Frontal cortex (tissue), 4 donors: ENCODE measurements at places on chromosomes 11 and 22. TPM values are rescaled to one million over a fixed set of nuclear protein-coding genes. Genes with fewer than 3 reads are reported as not detected.

TMPRSS13 gene
- 0.41 TPM for total RNA-seq

RAG1 gene
- total RNA-seq, result 0.41 TPM

C22orf31 gene
- 0.41 TPM for total RNA-seq

C11orf91 gene
- total RNA-seq, result not detected

SLC35E4 gene
- total RNA-seq, result 6.5 TPM

HBB gene
- 552 TPM for total RNA-seq

CASP5 gene
- total RNA-seq, result not detected

ELMOD1 gene
- 118 TPM for total RNA-seq

PTPMT1 gene
- 22.0 TPM for total RNA-seq

GALR3 gene
- total RNA-seq, result not detected

OR51B5 gene
- 0.82 TPM for total RNA-seq

DNA sequence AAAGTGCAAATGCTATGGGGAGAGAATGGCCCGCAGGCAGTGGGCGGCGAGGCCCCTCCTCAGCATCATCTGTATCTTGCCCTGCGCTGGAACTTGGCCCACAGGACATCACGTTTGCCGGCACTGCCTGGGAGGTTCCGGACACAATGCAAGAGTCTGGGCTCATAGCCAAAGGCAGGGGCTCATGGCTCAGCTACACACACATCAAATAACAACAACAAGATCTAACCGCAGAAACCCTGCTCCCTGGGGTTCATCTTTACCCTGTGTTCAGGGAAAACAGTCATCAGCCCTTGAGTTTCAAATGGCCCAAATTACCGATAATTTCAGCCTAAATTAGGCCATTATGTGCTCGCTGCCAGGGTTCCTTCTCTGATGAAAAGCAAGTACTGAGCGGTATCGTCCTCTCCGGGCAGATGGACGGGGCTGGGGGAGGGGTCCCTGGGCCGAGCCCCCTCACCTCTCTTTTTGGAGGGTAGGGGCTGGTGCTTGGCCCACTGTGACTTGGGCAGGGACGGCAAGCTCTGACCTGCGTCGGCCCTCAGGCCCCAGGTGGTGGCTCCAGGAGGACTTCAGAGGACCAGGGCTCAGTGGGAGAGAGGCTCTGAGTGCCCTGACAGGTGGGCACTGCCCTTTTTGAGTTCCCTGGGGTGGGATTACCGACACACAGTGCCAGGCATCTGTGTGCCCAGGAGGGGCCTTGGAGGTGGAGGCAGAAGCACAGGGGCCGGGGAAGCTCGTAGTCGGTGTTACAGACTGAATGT, 25.0 kb upstream of the GAL start:
- DNase-seq, result peak; percentile 39

DNA sequence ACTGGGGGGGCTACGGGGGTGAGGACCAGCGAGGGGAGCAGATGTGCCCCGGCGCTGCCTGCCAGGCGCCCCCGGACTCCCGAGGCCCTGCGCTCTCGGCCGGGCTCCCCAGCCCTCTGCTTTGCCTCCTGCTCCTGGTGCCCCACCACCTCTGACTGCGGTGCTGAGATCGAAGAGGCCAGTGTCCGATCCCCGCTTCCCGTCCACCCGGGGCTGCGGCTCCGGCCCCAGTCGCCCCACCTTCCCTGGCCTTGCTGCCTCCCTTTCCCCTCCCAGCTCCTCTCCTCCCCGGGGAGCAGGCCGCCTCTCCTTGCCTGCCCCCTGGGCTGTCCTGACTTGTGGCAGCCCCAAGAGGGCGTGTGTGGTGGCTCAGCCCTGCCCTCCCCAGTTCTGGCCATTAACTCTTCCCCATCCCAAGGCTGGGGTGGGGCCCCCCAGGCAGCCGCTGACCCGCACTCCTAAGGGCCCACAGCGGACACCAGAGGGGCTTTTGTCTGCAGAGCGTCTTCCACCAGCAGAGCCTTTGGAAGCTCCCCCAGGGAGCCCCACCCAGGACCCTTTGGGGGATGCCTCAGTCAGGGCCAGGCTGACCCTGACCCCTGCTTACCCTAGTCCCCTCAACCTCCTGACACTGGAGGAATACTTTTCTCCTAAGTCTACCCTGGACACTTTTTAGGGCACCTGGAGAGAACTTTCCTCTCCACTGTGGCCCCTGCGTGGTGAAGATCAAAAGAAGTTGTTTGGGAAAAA, 16.6 kb downstream of the RTN4RL2 start:
- no peak for DNase-seq

DNA sequence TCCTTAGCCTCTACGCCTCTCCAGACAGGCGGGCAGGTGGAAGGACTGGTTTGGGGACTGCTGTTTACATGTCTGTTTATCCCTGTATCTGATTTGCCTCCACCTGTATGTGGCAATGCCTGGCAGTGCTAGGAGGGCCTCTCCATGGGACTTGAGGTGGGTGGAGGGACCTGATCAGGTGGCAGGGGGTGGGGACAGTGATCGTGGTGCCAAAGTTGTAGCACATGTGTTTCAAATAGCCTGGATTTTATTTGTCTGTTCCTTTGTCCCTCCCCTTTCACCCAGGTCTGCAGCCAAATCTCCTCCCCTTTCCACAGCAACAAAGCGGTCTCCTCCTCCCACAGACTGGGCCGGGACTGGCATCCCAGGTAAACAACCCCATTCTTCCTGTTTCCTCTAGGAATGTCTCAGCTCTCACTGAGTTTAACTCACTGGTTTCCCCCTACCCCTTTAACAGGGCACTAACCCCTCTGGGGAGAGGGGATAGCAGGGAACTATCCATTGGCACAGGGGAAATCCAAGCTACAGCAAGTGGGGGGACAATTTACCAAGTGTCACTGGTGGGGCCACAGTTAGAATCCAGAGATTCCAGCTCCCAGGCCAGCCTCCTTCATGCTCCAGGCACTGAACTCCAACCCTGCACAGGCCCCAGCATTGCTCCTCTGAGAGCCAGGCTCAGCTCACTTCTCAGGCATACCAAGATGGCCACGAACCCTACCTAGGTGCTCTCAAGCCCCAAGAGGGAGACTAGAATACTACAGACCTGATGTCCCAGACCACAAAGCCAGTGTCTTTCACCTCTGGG, 22.9 kb upstream of the TLCD5 start:
- no peak for DNase-seq

GRCh38 chr22:40057652-40058051, 62.9 kb downstream of the FAM83F start:
- DNase-seq, result no peak

DNA sequence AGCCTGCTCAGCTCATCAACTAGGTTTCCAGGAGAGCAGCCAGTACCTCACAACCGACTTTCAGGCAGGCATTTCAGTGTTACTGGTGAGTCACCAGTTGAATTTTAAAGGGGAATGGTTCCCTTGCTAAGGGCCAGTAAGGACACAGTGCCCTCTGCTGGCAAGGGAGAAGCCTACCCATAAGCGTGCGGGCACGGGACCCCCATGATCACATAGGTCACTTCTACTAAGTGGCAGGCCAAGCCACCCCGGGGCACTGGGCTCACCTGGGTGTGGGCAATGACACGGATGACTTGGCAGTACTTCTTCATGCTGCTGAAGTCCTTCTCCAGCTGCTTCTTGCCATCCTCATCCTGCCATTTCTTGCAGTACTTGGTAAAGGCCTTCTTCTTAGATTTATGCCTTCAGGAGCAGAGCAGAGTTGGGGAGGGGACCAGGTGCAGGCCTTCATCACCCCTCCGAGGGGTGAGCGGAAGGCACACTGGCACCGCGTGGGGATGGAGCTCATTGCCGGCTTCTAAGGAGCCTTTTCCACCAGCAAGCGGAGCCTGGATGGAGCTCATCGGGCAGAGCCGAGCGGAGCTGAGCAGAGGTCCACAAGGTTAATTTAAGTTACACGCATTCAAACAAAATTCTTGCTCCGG, 2.9 kb downstream of the RPL3 start:
- DNase-seq, result peak; percentile 55

- no peak for DNase-seq
These were observed 489.4 kb downstream of the KCNA4 start for GRCh38 chr11:29527391-29527936.

DNA sequence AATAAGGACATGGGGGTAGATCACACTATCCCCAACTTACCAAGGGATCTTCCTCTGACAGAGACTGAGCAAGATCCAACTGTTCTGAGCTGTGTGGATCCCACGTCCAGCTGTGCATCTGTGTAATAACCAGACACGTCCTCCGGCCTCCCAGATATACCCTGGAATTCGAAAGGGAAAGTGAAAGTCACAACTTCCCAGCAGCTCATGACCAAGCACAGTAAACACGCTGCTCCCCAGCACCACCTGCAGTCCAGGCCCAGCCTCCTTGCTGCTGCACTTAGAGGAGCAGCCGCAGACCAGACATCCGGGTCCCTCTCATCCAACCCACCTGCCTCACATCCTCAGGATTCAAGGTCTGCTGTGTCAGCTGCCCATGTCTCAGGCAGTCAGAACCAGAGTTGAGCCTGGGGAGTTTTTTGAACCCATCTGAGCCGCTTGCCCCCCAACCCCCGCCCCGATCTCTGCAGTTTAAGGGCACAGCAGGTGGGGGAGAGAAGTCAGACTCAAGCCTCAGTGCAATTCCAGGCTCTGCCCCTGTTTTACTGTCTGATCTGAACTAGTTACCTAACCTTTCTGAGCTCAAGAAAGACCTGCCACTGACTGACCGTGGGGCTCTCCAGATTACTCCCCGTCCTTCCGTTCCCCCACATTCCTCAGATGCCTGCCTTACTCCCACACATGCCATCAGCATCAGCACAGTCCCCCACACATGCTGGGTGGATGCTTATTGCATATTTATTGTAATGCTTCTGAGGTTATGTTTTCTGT, at the start of gene APOL2:
Gene APOL2, minus strand, starts transcription at position 127 of the 771 bp plus-strand sequence. CDS start 6,365 bp downstream, outside the sequence.
- DNase-seq, result peak; percentile 48

DNA sequence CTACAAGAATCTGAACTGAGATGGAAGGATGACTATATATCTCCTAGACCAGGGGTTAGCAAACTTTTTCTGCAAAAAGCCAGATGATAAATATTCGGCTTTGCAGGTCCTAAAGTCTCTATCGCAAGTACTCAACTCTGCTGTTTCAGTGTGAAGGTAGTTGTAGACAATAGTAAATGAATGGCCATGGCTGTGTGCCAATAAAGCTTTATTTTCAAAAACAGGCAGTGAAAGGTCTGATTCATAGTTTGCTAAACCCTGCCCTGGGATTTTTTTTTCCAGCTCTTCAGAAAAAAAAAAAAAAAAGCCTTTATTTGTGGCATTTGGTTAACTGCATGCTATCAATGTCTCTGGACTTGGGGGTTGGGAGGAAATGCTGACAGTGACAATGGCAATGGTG, 37.5 kb downstream of the FAM227A start:
- DNase-seq, result no peak
